Left renal cortex interstitium (tissue), 4 donors: ENCODE measurements at places on chromosomes 1 and 21.

GRCh38 chr1:102098081-102098480 lies 101.4 kb upstream of the OLFM3 start:
- no peak for DNase-seq

DNA sequence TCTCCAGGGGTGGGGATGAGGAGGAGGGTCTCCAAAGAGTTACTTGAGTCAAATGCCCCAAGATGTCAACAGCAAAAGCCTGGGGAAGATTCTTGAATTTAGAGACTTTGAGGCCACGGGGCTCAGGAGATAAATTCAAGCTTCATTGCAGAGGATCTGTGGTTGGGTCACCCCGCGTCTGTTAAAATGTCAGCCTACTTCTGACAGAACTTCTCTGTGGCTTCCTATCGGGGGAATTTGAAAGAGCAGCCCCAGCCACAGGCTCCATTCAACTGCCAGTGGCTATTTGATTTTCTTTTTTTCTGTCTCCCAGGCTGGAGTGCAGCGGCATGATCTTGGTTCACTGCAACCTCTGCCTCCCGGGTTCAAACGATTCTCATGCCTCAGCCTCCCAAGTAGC lies 62.5 kb upstream of the EFHD2 start:
- DNase-seq = no peak

DNA sequence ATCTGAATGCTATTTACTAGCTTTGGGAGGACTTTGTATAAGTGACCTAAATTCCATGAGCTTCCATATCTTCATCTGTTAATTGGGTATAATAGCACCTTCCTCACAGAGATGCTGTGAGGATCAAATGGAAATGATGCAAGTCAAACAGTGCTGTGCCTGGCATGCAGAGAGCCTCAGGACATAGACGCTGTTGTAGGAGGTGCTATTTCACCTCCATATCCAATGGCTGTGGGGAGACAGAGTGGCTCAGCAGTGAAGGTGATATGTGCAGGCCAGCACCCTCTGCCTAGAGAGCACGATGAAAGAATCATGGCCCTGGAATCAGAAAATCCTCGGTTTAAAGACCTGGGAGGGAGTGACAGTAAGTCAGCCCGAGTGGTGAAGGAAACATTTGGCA lies 16.0 kb upstream of the C1orf21 start:
- no peak for DNase-seq

DNA sequence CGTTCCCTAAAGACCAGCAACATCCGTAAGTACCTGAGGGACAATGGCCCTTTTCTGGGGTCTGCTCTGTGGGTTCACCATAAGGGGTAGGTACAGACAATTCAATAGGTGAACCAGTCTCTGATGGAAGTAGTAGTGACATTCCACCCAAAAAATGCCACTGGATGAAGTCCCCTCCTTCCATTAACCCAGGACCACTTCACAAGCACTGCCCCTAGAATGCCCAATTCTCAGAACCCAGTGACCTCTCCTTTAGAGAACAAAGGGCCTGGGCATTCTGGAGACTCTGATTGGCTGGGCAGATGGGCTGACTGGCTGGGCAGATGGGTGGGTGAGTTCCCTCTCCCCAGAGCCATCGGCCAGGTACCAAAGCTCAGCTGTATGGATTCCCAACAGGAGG lies at the start of gene TEX38:
Gene TEX38, plus strand, starts transcription at position 301 of the 400 bp plus-strand sequence. Its CDS starts 81 bp downstream, at position 382.
- no peak for DNase-seq

- no peak for DNase-seq
These were observed 57.5 kb downstream of the CASQ2 start for GRCh38 chr1:115710859-115711624.

DNA sequence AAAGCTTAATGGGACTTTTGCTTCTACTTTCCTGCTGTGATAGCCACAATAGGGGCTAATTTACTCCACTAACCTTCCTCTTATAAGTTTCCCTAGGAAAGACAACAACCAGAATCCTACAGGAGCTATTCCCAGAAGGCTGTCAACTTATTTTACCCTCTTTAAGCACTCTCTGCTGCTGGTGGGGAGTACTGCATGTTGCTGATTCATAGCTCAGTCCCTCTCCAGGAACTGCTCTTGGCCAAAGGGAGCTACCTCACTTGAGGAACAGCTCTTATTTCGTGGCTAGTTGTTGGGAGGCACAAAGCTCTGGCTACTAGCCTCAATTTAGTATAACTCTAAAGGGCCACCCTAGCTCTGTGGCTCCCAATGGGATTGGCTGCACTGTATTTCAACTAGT lies 37.2 kb downstream of the ADSS2 start:
- DNase-seq = no peak

DNA sequence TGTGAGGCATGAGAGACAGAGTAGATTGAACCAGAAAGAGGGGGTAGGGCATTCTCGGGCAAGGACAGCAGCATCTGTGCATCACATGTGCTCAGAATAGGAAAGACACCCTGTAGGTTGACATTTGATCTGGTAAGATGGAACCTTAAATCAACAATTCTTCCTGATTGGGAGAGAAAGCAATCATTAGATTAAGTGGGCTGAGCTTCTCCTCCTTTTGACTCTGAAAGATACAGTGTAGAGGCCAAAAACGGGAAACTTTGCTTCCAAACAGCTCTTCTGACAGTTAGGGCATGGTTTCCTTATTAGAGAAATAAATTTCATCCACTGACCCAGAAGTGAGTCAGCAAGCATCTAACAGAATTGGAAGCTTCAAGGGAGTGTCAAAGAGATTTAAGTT lies 9.7 kb downstream of the KIF14 start:
- no peak for DNase-seq

- no peak for DNase-seq
These were observed 16.6 kb upstream of the DR1 start for GRCh38 chr1:93328809-93329760.

- DNase-seq = no peak
These were observed 41.3 kb downstream of the CYP2J2 start for GRCh38 chr1:59885160-59885832.

GRCh38 chr1:198649232-198649967 lies 10.6 kb downstream of the PTPRC start:
- no peak for DNase-seq

GRCh38 chr1:220875260-220875659 lies 4.0 kb upstream of the HLX start:
- no peak for DNase-seq

- no peak for DNase-seq
These were observed 64.8 kb downstream of the ABCA4 start for GRCh38 chr1:94056171-94056570.

- DNase-seq = no peak
These were observed 144.7 kb upstream of the ADGRL4 start for GRCh38 chr1:79151006-79151796.

DNA sequence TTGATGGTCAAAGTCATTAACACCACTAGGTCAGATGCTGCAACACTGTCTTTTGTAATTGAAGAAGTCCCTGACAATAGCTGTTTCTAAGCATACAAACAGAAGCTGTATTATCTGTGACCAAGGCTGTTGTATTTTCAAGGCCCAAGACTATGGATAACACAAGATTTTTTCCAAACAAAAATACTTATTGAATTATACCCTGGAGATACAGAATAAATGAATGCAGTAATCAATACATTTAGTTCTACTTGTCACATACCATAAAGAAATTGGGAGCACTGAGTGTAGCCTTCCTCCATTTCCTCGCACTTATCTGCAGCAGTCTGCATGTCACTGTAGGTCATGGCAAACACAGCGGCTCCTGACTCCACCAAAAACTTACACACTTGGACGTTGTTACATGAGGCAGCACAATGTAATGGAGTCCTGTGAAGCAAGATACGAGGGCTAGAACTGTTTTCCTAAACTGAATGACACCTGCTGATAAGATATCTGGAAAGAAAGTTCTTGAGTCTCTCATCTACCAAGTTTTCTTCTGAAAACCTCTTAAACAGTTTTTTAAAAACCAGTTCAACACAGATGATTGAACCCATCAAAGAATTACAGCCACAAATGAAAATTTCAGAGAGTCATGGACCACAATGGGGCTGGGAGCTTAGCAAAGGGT lies 56.9 kb downstream of the TP53BP2 start:
- DNase-seq = no peak

DNA sequence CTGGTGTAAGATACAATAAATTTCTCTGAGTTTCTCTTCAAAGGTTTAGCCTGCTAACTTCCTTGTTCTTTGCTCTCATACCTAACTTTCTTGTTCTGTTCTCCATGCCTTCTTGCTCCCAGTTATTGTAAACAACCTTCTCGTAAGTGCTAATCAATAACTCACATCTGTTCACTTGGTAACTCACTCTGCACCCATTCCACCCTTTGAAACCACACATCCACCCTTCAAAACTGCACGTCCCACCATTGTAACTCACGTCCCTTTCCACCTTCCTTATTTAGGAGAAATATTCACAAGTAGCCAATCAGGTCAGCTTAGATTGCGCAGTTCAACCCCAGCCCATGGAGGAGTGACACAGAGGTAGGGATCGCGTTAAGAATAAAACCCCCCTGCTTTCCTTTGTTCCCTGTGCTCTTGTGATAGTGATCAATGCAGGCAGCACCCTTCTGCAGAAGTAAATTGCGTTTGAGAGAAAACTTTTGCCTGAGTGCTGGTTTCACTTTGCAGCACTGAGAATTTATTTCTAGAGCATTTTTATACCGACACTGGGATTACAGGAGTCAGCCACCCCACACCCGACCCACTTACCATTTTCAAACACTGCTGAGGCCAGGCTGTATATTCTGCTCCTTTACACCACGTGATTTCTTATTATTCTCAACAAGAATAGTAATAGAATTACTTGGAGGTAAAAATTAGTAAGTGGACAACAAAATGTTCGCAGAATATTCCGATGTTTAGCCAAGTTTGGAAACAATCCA lies 789.2 kb upstream of the RGS18 start:
- no peak for DNase-seq

DNA sequence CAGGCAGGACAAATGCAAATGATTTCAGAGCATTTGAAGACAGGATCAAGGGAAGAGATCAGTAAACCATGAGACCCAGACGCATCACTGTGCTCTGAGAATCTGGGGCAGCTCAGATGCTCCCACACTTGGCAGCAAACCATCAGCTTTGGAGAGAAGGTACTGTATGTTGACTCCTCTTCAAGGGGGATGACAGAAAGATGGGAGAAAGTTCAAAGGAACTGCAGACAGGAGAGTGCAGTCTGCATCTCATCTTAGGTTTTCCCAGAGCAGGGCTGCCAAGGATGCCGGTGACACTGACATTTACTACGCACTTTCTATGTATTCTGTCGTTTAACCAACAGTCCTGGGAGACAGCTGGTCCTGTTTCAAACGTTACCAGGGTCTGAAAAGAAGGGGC lies 35.8 kb downstream of the OLFML2B start:
- DNase-seq = no peak

GRCh38 chr21:14119038-14119437 lies 91.7 kb downstream of the LIPI start:
- DNase-seq = no peak

DNA sequence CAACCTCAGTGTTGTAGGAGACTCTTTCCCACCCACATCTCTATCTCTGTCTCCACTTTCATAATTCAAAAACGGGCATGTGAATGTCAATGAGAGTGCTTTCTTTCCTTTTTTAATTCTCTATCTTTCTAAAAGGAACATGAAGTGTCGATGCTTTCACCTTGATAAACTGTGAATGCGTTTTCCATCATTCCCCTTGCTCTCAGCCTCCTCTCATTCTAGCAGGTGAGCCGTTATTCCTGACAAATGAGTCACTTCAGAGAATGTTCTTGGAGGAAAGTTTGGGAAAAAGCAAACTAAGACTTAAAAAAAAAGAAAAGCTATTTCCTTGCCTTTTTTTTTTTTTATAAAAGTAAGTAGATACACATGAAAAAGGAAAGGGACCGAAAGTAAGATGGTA lies 226.0 kb upstream of the C1orf87 start:
- DNase-seq = no peak

GRCh38 chr1:10687782-10688408 lies 108.6 kb downstream of the CASZ1 start:
- no peak for DNase-seq

DNA sequence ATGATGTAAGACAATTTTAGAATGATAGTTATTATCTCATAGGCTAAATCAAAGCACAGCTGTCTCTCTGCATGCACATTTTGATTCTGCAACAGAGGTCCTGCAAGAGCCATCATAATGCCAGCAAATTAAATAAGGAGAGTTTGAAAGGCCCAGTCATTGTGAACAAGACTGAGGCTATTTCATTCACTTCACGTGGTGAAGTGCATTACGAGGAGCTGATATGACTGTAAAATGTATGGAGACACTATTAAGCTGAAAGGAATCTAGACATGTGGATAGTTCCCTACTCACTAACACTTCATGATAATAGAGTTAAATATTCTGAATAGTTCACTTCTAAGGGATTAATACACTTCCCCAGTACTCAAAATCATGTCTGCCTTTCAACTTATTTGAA lies 299.0 kb downstream of the SMYD3 start:
- no peak for DNase-seq

DNA sequence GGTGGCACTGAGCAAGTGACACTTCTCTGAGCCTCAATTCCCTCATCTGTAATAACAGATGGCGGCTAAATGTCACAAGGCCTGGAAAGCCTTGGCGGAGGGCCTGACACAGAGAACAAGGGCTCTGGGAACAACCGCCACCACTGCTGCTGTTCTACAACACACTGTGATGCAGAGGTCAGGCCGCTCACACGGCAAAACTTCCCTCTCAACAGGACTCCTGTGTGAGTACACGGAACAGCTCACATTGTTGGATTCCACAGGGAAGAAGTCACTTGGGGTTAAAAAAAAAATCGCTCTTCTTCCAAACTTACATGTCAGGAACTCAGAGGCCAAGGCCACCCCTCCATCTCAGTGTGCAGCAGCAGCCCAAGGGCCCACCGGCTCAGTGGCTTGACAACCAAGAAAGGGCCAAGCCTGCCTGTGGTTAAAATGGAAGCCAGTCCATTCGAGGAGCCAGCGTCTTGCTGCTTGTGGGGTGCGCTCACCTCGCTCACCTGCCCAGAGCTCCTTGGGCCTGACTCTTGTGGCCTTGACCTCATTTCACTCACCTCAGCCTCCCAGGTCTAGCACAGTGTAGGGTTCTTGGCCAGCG lies 101.1 kb downstream of the RAVER2 start:
- DNase-seq = no peak

DNA sequence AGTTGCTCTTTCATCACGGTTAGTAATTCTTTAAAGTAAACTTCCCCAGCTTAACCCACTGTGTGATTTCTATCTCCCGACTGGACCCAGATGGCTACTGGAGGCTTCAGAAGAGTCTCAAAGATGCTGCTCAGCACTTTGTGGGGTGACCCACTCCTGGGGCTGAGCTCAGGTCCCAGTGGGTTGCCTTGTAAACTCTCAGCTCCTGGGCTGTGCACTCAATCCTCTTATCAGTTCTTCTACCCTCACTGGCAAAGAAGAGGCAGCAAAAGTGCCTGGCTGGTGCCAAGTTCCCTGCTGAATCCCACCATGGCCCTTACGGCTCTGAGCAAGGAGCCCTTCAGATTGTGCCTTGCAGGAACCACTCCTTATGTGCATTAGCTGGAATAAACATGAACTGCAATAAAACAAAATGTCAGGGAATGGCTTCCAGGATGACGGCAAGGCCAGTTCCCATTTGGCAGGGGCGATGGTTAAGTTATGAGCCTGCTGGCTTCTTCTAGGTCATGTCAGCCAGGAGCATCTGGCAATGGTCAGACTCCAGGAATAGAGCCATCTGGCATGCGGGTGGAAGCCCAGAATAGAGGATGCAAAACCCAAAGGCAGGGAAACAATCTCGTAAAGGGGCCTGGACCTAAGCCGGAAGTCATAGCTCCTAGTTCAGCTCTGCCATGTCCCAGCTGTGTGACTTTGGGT lies 6.8 kb downstream of the MYOC start:
- no peak for DNase-seq

GRCh38 chr1:207021139-207021861 lies 11.3 kb downstream of the C1orf116 start:
- DNase-seq = no peak
